ENCODE measurements at places on chromosomes 1 and 21. TPM values are rescaled to one million over a fixed set of nuclear protein-coding genes. Genes with fewer than 3 reads are reported as not detected.

Gene OLFM3
- total RNA-seq = not detected

- H3K36me3 ChIP-seq = no peaks in the 10 kb centered on the region
- H3K4me1 ChIP-seq = peaks cover 5% of the 10 kb centered on the region
- H3K27ac ChIP-seq = no peak overlapping the region
- H3K4me3 ChIP-seq = no peak overlapping the region
- no peaks in the 10 kb centered on the region for H3K27me3 ChIP-seq
Measured at GRCh38 chr1:71668065-71668464, 587.2 kb upstream of the ZRANB2 start.

Gene IGSF21
- not detected for total RNA-seq

GRCh38 chr1:186255266-186255665 is 119.8 kb downstream of the TPR start:
- H3K27ac ChIP-seq = no peak overlapping the region
- H3K4me3 ChIP-seq = no peak overlapping the region
- H3K27me3 ChIP-seq = no peaks in the 10 kb centered on the region
- no peaks in the 10 kb centered on the region for H3K36me3 ChIP-seq

DNA sequence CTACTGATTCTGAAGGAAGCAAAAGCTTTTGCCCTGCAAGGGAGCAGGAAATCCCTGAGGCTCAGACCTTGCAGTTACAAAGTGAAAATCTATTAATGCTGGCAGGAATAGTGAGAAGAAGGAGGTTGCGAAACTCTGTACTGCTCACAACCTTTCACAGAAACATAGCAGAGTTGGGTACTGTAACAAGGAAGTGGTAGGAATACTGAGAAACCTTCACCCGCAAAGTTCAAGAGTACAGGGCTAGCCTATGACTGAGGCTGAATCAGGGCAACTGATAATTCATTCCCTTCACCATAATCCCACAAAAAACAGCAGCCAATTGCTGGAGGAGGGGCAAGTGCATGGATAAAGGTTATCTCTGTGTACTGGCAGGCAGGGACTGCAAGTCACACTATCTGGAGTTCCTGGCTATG is 23.9 kb upstream of the KCTD3 start:
- H3K4me3 ChIP-seq = no peak overlapping the region
- H3K4me1 ChIP-seq = peaks cover 35% of the 10 kb centered on the region
- no peaks in the 10 kb centered on the region for H3K36me3 ChIP-seq
- DNase-seq = peak; percentile 79
- peak overlapping the region; percentile 24 for H3K27ac ChIP-seq
